ENCODE measurements at places on chromosomes 5 and 9. TPM values are rescaled to one million over a fixed set of nuclear protein-coding genes. Genes with fewer than 3 reads are reported as not detected.

The ACSL6 gene
- polyA plus RNA-seq: not detected

The LRRC14B gene
- polyA plus RNA-seq: not detected

The DOCK2 gene
- 1.2 TPM for polyA plus RNA-seq

The SLC6A7 gene
- polyA plus RNA-seq: not detected

The ZNF354B gene
- 5.3 TPM for polyA plus RNA-seq

The IL33 gene
- 0.26 TPM for polyA plus RNA-seq

The GLRA1 gene
- not detected for polyA plus RNA-seq

The NEUROG1 gene
- not detected for polyA plus RNA-seq

The SLC6A18 gene
- polyA plus RNA-seq: not detected

The SPAAR gene
- polyA plus RNA-seq: 0.27 TPM

The PDCD1LG2 gene
- polyA plus RNA-seq: 31.5 TPM

The SPINK5 gene
- not detected for polyA plus RNA-seq

The PCDHGA5 gene
- polyA plus RNA-seq: 1.4 TPM
